ENCODE measurements at places on chromosomes 7 and 10. TPM values are rescaled to one million over a fixed set of nuclear protein-coding genes. Genes with fewer than 3 reads are reported as not detected.

DNA sequence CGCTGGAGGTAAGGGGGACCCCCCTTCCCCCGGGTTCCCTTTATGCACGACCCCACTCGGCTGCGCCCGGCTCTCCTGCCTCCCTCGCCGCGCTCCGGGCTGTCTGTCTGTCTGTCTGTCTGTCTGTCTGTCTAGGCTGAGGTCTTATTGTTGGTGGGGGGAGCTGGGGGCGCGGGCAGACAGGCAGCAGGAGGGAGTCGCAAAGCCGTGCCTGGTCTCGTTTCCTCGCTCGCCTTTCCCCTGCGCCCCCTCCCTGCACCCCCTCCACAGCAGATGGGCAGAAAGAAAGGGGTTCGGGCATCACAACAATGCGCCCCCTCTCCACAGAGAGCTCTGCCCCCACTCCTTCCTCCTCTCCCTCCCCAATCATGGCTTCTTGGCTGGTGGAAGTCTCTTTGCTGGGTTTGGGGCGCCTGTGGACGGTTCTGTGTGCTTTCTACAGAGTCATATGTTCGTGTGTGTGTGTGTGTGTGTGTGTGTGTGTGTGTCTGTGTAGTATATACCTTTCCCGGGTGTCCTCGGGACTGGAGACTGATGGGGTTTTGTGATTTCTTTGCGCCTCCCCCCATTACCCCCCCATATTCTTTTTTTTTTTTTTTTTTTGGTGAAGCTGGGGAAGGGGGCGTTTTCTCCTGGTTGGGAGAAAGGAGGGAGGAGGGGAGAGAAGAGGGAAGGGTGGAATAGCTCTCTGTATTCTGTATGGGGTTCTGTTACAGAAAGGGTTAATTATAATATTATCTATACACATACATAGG is 1.9 kb downstream of the AUTS2 start:
- H3K4me1 ChIP-seq = peaks cover 40% of the 10 kb centered on the region
- H3K36me3 ChIP-seq = no peaks in the 10 kb centered on the region
- peaks cover 29% of the 10 kb centered on the region for H3K27me3 ChIP-seq
- DNase-seq = no peak
- no peak overlapping the region for H3K27ac ChIP-seq

DNA sequence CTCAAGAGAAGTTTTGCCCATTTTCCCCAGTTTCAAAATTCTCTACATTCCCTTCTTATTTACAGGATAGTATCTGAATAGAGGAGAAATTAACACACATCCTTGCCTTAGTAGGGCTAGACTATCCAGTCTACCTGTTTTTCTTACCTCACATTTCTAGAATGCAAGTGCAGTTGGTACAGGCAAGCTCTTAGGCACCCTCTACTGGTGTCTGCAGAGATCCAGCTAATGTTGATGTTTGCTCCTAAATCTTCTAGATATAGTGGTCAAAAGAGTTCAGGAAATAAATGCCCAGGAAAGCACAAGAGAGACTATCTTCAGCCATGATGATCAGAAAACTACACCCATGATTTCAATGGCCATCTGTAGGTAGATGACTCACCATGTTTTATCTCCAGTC is 205.3 kb downstream of the HTR7 start:
- no peaks in the 10 kb centered on the region for H3K36me3 ChIP-seq
- no peak overlapping the region for H3K27ac ChIP-seq
- H3K4me3 ChIP-seq = no peak overlapping the region
- no peaks in the 10 kb centered on the region for H3K4me1 ChIP-seq
- no peaks in the 10 kb centered on the region for H3K27me3 ChIP-seq

Gene TUBAL3
- not detected for total RNA-seq

GRCh38 chr7:54189330-54189729 is 352.8 kb upstream of the VSTM2A start:
- no peaks in the 10 kb centered on the region for H3K27me3 ChIP-seq
- H3K27ac ChIP-seq = no peak overlapping the region
- no peaks in the 10 kb centered on the region for H3K4me1 ChIP-seq
- DNase-seq = no peak

- H3K4me3 ChIP-seq = no peak overlapping the region
- DNase-seq = no peak
- H3K27me3 ChIP-seq = no peaks in the 10 kb centered on the region
- no peaks in the 10 kb centered on the region for H3K36me3 ChIP-seq
- no peaks in the 10 kb centered on the region for H3K4me1 ChIP-seq
Measured at GRCh38 chr10:52488606-52489485, 174.8 kb downstream of the DKK1 start.

Data from T-cell (primary cell).